Right cardiac atrium (tissue), 5 donors: ENCODE measurements at places on chromosomes 11 and 22.

- peak; percentile 24 for DNase-seq
Observed at GRCh38 chr11:14969901-14970323, 2.2 kb downstream of the CALCA start.

GRCh38 chr11:62791501-62792201 is at the start of gene TMEM223:
TMEM223 (minus strand) TSS chr11:62792006; CDS start chr11:62791994, 12 bp downstream.
- peak; percentile 96 for DNase-seq

DNA sequence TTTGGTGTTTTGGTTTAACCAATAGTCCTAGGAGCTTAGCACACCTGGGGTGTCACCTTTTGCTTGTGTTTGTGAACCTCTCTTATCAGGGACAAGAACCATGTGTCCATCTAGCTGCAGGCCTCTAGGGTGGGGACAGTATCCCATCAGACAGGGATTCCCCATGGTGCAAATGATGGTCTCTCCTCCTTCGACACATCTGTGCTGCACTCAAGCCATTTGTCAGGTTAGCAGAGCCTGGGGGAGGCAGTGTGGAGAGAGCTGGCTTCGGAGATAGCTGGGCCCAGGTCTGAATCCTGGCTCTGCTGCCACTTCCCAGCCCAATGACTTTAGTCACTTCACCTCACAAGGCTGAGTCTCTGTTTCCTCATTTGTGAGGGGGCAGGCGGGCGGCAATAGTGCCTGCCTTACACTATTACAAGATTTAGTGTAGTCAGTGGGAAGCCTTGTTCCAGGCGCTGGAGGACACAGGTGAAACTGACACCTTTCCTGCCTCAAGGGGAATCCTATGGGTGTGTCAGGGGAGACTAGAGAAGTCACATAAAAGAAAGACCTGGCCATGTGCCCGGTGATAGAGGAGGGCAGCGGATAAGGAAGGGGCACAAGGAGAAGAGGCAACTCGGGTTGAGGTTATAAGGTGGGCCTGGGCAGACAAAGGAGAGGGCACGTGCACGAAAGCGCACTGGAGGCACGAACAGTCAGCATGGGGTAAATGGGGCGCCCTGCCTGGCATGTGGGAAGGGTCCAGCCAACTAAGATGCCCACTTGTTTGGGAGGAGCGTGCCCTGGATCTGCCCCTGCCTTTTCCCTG is 12.6 kb downstream of the KLHL35 start:
- DNase-seq: no peak

- DNase-seq: no peak
Observed at GRCh38 chr22:48890693-48891554, 936.7 kb downstream of the BRD1 start.

DNA sequence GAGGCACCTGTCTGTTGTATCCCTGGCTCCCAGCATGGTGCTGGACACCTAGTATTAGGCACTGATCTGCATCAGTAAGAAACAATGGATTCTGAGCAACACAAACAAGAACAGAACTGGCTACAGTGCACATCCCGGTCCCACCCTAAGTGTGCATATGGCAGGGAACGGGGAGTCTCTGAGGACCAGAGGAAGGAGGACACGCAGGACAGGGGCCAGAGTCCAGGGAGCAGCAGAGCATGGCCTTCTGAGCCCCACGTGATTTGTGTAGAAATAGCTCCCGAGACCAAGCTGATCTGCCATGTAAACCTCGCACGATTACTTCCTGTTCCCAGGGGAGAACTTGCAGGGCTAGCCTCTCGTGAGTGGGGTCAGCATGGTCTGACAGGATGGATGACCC is 12.7 kb upstream of the SNX32 start:
- no peak for DNase-seq

DNA sequence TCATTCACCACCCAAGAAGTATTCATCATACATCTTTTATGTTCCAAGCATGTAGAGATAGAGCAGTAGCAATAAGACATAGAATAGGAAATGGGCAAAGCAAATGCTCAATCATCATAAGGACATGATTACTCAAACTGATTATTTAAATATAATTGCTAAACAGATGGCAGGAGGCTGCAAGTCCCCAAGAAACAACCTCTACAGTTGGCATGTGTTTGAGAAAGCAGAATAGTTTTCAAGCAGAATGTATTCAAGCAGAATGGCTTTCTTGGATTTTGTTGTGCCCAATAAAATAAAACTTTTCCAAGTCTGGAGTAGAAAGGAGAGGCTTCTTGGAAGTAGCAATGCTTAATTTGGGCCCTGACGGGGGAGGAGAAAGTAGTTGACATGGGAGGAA is 86.5 kb upstream of the SYN3 start:
- DNase-seq: no peak

DNA sequence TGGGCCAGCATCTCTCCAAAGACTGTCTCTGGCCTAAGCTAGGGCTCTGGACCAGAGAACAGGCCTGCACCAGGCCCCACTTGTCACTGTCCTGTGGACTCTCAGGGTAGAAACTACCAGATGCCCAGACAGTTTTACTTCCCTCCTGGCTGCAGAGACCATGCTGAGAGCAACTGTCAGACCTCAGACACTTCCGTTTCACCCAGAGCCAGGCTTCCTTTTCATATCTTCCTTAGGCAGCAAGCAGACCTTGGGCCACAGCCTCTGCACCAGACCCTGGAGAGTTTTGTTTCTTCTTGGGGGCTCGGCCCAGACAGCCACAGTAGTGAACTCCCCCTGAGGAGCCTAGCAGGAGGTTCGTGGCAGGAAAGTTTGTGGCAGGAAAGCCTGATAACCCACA is 12.1 kb upstream of the FCHSD2 start:
- no peak for DNase-seq

DNA sequence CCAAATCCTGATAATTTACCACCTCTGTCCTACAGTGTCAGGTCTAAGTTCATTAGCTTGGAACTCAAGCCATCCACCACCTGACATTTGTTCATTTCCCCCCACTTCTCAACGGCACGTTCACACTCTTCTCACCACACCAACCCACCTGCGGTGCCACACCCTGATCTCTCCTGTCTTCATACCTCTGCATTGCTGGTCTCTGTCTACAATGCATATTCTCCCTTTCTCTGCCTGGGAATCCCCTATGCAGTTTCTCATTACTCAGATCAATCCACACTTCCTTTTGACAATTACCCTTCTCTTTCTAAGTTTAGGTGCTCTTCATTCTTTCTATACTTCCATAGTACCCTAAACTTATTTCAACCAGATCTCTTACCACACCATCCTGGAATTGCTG is 20.4 kb upstream of the EMSY start:
- DNase-seq: no peak

GRCh38 chr22:19687561-19688300 is 26.6 kb upstream of the SEPTIN5 start:
- no peak for DNase-seq

- no peak for DNase-seq
Observed at GRCh38 chr11:63573881-63574855, 11.0 kb upstream of the PLAAT2 start.

DNA sequence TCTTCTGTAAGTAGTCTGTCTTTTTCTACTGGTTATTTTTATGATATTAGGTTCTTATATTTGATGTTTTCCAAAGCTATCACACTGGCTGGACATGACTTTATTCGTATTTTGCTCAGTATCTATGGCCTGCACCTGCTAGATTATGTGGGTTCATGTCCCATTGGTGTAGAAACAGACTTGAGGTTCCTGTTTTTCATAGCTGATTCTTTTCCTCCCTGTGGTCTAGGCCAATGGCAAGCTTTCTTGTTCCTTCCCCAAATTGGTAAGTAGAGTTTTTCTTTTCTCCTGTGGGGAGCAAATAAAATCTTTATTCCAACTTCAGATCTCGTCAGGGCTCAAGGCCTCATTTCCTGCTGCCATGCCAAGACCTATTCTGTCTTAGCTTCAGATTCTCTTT is 30.2 kb upstream of the SWAP70 start:
- no peak for DNase-seq

- no peak for DNase-seq
Observed at GRCh38 chr11:104534278-104534677, 364.0 kb downstream of the CASP12 start.

DNA sequence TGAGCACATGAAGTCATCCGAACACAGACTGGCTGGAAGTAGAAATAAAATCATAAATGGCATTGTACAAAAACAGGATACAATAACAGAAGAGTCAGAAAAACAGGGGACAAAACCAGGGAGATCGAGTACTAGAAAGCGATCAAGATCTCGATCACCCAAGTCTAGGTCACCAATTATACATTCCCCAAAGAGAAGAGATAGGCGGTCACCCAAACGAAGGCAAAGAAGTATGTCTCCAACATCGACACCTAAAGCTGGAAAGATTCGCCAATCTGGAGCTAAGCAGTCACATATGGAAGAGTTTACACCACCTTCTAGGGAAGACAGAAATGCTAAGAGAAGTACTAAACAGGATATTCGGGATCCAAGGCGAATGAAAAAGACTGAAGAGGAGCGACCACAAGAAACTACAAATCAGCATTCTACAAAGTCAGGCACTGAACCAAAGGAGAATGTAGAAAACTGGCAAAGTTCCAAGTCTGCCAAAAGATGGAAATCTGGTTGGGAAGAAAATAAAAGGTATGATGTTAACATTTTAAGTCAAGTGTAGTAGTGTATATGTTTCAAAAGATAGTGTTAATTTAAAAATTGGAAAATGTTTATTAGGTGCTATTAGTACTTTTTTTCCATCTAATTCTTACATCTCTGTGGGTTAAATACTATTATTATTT is 9.4 kb downstream of the PCF11 start:
- no peak for DNase-seq

DNA sequence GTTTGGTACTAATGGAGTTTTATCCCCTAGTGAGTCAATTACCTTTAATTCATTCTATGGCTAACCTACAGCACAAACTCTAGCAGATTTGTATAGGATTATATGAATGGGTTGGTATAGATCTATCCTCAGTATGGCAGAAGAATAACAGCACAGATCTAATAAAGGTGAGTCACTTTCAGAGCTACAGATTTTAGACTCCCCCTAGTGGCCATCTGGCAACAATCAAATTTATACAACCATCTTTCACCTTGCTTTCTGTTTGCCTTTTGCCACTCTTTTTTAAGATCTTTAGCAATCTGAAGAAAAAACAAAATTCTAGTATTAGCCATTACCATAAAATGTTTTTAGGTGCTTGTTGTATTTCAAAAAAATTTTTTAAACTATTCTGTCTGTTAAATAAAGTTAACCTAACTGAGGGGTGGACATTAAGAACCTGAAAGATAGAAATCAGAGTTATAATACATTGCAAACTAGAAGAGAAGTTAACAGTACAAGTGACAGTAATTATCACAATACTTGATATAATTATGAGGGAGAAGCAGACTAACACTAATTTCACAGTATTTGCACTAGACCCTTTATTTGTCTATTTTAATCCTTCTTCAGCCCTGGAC is 25.8 kb downstream of the DDIAS start:
- no peak for DNase-seq
